Activated T-helper 1 cell treated with Interleukin-2 at 50 U/mL for 16 hours (primary cell): ENCODE measurements at places on chromosomes 4 and X.

DNA sequence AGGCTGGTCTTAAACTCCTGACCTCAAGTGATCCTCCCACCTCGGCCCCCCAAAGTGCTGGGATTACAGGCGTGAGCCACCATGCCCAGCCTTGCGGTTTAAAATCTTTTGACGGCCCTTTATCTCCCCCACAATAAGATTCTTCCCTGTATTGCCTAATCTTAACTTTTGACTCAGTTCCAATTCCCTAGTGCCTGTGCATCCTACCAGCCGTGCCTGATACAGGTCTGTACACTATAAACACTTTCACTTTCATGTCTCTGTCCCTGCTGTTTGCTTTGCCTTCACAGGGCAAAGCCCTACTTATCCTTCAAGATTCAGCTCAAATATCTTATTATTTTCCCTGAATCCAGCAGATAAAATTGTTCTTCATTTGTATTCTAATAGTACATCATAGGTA is 74.6 kb downstream of the WDR44 start:
- DNase-seq: no peak

DNA sequence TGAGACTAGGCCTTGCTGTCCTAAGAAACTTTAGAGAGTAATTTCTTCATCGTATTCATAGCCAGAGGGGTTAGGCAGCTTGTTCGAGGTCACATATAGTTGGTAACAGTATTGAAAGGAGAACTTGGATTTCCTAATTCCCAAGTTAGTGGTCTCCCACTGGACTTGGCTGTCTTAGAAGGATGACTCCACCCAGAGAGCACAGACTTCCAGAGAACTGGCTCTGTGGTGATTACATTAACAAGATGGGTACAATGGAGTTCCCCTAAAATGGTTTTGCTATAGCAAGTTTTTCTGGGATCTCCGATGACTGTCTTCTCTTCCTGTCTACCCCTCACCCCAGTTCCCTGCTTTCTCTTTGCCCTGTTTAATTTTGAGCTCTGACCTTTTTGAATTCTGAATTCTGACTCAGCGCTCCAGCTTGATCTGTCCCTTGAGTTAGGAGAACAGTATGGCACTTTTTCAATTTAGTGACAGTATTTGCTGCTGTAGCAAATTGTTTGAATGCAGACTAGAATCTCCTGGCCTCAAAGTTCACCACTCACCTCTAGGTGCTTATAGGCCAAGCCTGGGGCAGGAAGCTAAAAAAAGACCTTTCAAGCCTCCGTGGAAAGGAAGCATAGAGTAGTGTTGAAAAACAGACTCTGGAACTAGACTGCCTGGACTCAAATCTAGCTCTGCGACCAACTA is 6.9 kb downstream of the MSN start:
- DNase-seq: no peak

DNA sequence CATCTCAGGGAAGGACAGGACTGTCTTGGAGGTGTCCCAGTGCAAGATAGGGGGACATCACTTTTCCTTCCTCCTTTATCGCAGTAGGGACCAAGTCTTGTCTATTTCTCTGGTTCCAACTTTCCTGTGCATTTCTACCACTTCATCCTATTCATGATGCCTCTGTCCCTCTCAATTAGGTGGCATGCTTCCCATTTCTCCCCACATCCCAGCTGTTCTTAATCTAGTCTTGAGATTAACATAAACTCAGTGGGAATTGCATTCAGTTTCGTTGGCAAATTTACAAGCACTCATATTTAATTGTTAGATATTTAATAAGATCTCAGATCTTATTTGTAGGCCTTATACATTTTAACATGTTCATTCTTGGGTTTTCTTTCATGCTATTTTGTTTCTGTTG is 15.7 kb upstream of the ODAM start:
- no peak for DNase-seq

- no peak for DNase-seq
Measured at GRCh38 chr4:96347582-96347981, 507.7 kb downstream of the PDHA2 start.

GRCh38 chr4:170089668-170090351 is at the start of gene AADAT:
TSS of gene AADAT (minus strand) at chr4:170089956. CDS start at chr4:170089690, 266 bp downstream.
- no peak for DNase-seq

DNA sequence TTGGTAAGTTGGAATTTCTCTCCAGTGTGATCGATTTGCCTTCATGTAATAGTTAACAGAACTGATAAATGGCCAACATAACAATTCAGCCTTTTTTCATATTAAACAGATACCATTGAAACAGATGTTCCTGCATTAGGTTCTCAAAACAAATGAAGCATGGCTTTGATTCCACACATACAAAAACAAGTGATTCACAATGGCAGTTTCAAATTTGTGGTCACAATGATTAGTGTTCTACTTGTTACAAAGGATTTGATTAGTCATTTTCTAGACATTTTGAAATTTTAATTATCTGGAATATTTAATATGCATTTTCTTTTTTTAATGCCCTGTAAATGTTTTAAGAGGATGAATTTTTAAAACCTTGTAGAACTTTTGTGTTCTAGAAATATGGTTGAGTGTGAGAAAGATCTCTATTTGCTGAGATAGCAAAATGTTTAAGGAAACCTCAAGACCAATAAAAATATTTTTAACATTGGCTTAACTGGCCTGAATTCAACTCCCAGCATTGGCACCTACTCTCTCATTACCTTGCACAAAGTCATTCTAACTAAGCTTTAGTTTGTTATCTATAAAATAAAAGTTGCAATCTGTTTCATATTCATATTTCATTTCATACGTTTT is 18.9 kb upstream of the GLRA3 start:
- DNase-seq: no peak

DNA sequence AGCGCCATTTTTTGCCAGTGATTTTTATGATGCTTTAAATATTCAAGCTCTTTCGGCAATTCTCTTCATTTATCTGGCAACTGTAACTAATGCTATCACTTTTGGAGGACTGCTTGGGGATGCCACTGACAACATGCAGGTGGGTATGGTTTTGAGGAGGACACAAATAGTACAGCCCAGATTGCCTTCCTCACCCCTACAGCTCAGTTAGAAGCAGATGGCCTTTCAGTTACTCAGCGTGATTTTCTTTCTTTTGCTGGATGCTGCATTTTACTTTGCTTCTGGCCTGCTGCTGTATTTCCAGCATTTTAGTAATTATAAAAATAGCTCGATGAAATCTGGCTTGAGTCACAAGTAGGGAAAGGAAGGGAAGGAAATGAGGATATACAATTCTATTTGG is 114.7 kb downstream of the SLC4A4 start:
- DNase-seq: no peak

DNA sequence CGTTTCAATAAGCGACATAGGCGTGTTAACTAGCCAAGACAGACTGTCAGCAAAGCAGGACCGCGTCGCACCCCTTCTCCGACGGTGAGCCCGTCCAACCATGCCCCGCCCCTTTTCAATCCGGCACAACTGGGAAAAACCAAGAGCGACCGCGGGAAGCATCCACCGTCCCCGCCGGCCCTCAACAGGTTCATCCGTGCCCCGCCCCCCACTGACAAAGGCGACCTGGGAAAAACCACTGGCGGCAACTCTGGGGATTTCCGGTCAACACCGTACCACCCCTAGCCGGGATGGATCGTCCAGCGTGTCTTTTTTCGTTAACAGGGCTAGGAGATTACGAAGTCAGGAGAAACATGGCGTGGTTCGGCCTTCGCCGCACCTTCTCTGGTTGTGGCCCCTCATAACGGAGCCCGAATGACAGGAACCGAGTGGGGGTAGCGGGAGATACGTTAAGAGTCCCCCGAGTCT is 377 bp downstream of the TIMM17B start:
- DNase-seq: no peak

DNA sequence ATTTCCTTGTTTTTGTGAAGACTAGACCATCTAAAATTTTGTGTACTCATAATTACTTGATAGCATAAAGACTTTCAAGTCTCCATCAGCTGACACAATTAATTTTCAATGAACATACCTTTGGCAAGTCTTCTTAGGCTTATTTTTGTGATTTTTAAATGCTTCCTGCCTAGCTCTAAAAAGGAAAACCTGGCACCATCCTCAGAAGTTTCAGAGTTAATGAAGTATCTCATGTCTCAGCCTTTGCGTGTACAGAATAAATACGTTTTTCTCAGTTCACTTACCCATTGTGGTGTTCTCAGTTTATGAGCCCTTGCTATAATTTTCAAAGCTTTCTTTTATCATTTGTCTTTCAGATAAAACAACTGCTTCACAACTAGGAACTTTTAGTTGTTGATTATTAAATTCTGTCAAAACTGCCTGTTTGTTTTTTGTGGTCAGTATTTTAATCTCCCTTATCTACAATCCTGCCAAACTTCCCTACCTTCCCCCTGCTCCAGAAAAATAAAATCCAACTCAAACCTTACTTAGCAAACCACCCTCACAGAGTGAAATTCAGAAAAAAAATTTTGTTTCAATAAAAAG is 21.6 kb downstream of the ADD1 start:
- DNase-seq: no peak

- no peak for DNase-seq
Measured at GRCh38 chr4:184415071-184415470, 59.3 kb downstream of the IRF2 start.

DNA sequence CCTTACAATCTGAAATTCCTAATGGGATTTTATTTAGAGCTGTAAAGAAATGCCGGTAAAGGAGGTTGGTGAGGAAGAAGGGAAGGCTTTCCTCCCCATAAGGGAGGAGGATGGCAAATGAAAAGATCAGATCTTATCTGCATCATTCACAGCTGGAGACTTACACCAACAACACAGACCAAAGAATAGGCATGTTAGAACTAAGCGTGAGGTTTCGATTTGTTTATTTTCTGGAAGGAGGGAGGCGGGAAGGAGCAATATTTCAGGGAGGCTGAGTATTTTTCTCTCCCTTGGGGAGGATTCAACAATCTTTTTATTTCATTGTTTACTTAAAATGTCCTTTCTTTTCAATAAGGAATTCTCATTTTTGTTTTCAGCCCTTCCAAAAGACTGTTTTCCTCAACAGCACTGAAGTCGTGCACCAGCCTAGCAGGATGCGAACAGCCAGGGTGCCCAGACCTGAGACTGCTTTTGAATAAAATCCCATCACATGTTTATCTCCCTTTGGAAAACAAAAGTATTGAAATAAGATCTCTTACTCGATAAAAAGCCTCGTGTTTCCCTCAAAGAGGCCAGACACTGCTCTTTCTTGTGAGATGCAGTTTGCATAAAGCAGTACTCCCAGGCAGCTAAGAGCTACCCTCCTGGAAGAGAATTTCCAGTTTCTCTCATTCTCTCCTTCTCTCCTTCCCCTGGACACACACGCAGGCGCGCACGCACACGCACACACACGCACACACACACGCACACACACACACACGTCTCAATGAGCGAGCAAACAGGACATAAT is 236.1 kb downstream of the MGST2 start:
- DNase-seq: no peak

- DNase-seq: no peak
Measured at GRCh38 chr4:140928880-140929279, 172.7 kb upstream of the TBC1D9 start.

- DNase-seq: no peak
Measured at GRCh38 chr4:96052827-96053226, 212.9 kb downstream of the PDHA2 start.

- no peak for DNase-seq
Measured at GRCh38 chrX:15343075-15343476, 7.8 kb upstream of the PIGA start.

DNA sequence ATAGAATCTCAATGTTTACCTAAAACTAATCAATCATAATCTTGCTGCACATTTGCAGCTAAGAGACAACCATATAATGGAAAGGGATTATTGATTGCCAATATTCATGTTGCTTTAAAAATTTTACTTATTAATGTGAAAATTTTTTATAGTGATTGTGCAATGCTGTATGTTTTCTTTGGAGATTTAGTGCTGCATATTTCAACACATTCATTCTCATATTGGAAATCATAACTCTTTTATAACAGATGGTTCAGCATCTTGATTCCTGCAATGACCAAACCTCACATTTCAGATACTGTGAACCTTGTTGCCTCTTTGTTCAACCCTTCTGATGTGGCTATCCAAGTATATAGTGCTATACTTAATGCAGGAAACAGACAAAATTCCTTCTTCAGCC is 502.6 kb downstream of the C4orf33 start:
- no peak for DNase-seq

DNA sequence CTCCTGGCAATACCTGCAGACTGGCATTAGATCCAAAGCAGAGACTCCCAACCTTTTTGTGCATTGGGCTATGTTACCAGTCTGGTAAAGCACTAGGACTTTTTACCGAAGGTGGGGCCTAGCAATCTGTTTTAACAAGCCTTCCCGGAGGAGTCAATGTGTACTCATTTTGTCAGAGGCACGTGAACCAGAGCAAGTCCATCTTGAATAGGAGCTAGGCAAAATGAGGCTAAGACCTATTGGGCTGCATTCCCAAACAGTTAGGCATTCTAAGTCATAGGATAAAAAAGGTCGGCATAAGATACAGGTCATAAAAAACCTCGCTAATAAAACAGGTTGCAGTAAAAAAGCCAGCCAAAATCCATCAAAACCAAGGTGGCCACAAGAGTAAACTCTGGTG is 22.3 kb downstream of the ADGRA3 start:
- DNase-seq: no peak

DNA sequence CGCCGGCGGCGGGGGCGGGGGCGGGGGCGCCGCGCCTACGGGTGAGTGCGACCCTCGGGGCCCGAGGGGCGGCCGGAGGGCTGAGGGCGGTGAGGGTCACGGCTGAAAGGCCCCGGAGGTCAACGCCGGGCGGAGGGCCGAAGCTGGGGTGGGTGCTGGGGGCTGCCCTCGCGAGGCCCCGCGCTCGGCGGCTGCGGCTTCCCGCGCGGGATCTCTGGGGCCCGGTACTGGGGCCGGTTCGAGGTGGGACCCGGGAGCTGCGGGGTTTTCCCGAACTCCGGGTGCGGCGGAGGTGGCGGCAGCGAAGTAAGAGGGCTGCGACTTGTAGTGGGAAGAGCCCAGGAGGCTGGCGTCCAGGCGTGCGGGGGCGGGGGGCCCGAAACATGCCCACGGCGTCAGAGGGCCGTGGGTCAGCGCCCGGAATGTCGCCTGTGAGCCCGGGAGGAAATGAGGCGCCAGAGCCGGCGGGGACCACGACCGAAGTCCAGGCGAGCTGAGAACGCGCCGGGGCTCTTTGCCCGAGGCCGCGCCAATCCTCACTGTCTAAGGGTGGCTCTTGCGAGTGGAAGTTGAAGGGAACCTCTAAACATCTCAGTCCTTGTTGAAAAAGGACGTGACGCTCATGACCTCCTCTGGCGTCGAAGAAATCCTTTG is 407 bp downstream of the IL13RA1 start:
- no peak for DNase-seq

DNA sequence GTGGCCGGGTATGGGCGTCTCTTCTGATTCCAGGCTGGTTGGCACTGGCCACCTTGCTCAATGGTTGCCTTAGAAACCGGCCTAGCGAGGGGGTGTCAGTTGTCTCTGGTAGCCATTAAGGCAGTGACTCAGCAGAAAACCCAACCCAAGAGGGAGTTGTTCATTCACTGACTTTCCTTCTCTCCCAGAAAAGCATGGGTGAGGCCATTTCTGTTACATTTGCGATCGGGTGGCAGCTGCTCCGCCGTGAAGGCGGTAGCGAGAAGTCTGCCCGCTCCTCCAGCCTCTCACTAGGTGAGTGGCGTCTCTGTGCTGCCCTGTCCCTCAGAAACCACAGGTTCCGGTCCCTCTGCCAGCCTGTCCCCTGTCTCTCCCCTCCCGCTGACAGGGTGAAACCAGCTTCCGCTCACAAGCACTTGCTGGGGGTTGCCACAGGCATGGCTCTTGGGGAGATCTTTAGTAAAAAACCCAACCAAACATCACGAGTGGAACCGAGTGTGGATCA is 17.4 kb downstream of the IRAK1 start:
- no peak for DNase-seq
